Amniotic epithelial cell (primary cell): ENCODE measurements at places on chromosomes 13 and 19.

DNA sequence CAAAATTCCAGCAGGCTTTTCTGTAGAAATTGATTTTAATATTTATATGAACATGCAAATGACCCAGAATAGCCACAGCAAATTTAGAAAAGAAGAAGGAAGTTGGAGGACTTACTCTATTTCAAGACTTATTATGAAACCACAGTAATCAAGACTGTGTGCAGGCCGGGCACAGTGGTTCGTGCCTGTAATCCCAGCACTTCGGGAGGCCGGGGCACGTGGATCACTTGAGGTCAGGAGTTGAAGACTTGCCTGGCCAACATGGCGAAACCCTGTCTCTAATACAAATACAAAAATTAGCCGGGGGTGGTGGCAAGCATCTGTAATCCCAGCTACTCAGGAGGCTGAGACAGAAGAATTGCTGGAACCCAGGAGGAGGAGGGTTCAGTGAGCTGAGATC lies 6.0 kb upstream of the FFAR2 start:
- DNase-seq: peak; percentile 20

GRCh38 chr19:29409076-29409862 lies 116.5 kb upstream of the VSTM2B start:
- DNase-seq: no peak

- no peak for DNase-seq
Measured at GRCh38 chr13:25192936-25193335, 20.8 kb upstream of the AMER2 start.

- no peak for DNase-seq
Measured at GRCh38 chr19:43464134-43464775, 1.2 kb downstream of the LYPD3 start.

GRCh38 chr19:46634045-46634655 lies 1.9 kb downstream of the GNG8 start:
- DNase-seq: peak; percentile 88

- DNase-seq: peak; percentile 27
Measured at GRCh38 chr13:100280681-100281080, 191.8 kb downstream of the PCCA start.

GRCh38 chr19:5156231-5156986 lies 184.2 kb downstream of the PTPRS start:
- DNase-seq: no peak

DNA sequence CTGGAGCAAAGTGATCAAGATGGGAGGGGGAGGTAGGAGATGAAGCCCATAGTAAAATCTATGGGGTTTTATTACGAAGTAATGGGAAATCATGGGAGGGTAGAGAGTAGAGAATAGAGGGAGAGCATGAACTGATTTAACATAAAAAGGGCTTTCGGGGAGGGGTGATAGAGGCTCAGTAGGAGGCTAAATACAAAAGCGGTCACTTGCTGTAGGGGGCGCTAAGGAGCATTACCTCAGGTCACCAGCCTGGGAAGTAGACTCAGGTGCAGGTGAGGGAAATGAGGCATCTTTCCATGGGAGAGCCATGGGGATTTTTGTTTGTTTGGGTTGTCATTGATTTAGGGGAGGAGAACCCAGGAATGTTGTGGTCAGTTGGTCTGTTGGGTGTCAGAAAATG lies 14.1 kb downstream of the KRTDAP start:
- no peak for DNase-seq

DNA sequence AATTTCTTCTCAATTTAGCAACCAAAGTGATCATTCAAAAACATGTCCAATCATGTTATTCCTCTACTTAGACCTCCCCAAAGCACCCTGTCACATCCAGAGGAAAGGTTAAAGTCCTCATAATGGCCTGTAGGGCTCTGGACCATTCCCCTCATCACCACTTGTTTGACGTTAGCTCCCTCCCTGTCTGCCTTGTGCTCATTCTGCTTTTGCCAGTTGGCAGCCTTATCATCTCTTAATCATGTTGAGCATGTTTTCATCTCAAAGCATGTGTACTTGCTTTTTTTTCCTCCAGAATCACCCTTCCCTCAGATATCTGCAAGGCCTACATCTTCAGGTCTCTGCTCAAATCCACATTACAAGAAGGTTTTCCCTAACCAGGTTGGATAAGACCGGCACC lies 25.9 kb downstream of the UBAC2 start:
- peak; percentile 12 for DNase-seq

DNA sequence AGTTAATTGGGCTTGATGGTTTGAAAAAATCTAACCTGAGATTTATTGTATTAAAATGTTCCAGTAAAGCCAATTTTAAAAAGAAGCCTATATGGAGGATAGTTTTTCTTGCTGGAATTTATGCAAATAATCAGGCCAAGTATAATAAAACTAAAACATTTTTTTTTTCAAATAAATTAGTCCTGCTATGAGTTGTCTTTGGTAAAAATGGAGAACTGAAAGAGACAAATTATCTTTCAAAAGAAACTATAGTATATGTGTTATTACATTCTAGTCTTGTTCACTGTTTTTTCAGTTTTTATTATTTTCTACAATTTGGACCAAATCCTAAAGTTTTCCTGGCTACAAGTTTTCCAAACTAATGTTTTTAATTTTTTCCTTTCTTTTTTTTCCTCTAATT lies 468.9 kb downstream of the UQCRFS1 start:
- no peak for DNase-seq

DNA sequence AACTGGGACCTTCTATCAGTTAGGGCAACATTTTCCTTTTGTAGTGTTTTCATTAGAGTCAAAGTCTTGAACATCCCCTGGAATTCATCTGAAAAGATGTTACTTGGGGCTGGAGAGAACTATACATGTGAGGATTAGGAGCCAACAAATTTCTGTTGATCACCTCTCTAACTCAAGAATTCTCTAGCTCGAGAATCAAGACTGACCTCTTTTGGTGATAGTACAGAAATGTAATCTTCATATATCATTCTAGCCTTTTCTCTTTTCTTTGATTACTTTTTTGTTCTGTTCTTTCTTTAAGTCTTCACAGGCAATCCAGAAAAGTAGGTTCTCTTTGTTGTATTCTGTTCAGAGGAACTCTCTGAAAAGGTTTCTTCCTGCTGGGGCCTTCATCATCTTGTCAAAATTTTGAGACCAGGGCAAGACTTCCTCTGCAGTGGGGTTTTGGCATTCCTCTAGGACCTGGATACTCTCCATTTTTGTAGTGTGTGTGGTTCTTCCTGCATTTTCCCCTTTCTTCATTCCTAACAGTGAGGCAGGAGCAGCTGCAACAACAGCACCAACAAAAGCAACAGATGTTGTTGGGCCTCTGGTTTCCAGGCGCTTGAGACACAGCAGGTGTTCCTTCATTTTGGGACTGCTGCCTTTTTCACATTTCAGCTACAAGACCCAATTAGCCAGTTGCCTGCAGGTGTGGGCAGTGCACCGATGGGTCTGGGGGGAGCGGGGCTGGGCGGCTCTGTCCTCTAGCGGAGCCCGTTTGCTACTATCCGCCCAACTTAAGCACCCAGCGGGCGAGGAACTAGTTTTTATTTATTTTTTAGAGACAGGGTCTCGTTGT lies 26.2 kb downstream of the ELF1 start:
- DNase-seq: no peak
